ENCODE measurements at places on chromosomes 7 and 10.

DNA sequence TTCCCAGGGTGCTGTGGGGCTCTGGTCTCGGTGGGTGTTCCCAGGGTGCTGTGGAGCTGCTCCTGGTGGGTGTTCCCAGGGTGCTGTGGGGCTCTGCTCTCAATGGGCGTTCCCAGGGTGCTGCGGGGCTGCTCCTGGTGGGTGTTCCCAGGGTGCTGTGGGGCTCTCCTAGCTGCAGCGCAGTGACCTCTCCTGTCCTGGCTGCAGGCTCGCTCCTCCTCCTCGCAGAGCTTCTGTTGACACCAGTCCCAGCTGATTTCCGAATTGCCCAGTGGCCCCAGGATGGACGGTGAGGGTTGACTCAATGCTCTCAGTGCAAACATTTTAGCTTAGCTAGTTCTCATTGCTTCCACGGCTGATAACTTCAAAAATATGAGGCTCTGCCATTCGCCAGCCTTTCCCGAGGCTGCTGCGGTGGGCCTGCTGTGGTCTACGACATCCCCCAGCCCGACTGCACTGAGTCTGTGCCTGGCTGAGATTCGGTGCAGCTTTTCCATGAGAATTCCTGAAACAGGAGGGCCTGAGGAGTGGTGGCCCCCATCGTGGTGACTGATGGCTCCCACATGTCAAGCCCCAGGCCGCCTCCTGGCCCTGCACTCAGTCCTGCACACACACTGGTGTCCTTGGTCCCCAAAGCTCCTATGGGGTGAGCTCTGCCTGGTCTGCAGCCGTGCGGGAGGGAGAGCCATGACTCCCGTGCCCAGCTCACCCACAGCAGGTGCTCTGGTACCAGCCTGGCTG is 58.3 kb upstream of the NKX6-2 start:
- DNase-seq: no peak

DNA sequence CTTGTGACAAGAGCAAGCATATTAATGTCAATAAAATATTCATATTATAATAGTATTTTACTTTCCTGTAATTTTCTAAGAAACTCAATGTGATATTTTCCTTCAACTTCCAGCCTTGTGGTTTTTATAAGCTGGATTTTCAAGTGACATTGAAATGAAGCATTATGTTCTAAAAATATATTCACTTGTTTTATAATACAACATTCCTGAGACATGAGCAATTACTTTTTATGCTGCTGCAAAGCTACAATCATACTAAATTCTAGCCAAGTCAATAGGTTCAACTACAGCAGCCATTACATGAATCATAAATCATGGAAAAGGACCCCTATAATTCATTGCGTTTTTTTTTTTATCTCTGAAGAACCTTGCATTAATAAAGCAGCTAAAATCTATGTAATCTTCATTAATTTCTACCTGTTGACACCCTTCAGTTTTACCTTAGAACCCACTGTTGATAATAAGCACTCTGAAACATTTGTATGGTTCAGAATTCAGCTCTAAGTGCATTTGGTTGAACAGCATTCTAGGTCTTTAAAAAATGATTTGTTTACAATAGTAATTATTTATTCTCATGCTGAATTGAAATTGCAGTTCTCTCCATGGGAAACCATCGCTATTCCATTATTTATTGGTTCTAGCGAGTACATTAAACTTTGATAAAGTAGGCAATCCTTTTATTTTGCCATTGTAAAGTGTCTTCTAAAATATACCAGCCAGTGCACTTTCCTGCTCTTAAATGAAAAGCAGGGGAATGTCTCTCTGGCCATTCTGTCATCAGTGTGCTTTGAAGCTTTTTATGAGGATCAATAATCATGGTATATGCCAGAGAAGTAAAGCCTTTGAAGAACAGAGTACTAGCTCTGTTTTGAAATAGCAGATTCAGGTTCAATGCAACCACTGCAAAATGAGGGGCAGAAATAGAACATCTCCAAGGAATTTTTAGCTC is 132.6 kb downstream of the GNAT3 start:
- peak; percentile 40 for DNase-seq

- DNase-seq: no peak
These were observed 203.1 kb downstream of the TFEC start for GRCh38 chr7:115827305-115828045.

DNA sequence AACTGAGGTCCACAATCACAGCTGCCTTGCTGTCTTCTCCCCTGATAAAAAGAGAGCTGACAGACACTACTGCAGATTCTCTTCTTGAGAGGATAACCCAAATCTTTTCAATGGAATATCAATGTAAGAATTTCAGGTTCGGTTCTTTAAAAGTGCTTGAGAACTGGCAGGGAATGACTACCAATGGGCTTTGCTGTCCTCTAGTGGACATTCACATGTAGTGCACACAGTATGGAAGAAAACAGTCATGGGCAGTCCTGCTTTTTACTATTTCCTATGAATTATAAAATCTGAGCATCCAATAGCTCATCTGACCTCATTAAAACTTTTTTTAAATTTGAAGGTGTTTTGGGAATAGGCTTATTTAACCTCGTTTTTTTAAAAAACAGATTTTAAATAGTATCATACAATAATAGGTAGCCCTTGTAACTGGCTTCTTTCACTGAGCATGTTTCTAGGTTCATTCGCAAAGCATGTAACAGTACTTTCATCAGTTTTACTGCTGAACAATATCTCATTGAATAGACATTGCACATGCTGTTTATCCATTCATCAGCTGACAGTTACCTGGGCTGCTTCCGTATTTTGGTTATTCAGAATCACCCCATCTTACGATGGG is 18.3 kb downstream of the FZD9 start:
- DNase-seq: peak; percentile 71

- no peak for DNase-seq
These were observed 49.4 kb downstream of the JMJD1C start for GRCh38 chr10:63416376-63416775.

- no peak for DNase-seq
These were observed 171.8 kb downstream of the PRKAG2 start for GRCh38 chr7:151704960-151705635.

GRCh38 chr10:16187161-16187560 is 249.6 kb upstream of the PTER start:
- DNase-seq: no peak

GRCh38 chr7:86955895-86956503 is 103.5 kb downstream of the ELAPOR2 start:
- DNase-seq: no peak
